ENCODE measurements at places on chromosomes 3 and 15.

DNA sequence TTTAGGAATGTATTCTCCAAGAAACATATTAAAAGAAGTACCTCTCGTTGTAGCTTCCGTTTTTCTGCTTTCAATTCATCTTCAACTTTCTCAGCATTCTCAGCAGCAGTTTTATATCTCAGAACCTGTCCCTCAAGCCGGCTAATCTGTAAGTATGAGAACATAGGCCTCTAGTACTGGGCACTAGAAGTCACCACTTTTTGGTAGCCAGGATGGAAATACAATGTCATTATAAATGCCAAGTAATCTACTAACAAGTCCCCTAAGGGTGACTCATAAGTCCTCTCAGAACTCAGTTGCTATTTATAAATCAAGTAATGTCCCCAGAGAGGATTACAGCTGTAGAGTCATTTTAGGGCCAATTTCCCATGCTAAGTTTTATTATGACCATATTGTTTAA is 61.1 kb downstream of the MLH1 start:
- DNase-seq, result peak; percentile 7

DNA sequence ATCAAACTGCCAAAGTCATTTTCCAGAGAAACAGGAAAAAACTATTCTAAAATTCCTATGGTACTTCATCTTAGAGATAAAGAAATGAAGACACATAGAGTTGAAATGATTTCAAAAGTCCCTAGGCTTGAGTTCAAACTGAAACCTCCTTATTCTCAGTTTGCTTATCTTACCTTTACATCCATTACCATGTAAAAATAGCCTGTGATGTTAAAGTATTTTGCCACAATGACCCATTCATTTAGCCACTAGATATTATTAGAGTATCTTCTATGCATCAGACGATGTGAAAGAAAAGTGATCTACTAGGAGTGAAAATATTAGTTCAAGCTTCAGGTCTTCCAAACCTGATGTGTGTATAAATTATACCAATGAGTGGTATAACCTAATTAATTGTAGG is 55.1 kb upstream of the TTC14 start:
- DNase-seq, result no peak

GRCh38 chr3:104536715-104537114 is 830.0 kb upstream of the ALCAM start:
- DNase-seq, result no peak

- no peak for DNase-seq
Measured at GRCh38 chr15:51770902-51771301, 19.5 kb downstream of the TMOD2 start.

DNA sequence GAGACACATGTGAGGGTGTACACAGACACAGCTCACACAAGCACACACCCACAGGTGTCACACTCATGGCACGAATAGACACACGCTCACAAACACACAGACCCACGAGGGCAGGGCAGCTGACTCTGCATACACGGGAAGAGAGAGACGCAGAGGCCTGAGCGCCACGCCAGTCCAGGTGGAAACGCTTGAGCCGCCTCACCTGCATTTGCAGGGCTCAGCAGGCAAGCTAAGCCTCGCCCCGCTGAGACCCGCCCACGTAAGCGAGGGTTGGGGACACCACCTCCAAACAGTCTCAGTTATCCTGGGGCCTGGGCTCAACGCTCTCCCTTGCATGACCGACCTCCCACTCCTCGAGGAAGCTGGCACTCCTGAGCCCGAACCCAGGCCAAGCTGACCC is 73.2 kb downstream of the TLE3 start:
- DNase-seq, result no peak

DNA sequence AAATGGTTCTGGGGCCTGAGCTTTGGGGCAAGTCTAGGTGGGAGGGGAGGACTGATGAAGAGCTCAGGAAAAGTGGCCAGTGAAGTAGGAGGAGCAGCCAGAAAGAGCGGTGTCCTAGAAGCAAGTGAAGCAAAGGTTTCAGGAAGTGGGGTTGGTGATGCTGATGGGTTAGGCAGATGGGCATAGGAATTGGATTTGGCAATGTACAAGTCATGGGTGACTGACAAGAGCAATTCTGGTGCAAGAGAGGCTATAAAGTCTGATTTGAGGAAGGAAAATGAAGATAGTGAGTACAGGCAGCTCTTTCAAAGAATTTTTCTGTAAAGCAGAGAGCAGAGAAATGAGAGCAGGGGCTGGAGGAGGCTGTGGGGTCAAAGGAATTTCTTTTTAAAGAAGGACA is 19.7 kb downstream of the ALPK3 start:
- DNase-seq, result no peak
